ENCODE measurements at places on chromosomes 12 and 14.

DNA sequence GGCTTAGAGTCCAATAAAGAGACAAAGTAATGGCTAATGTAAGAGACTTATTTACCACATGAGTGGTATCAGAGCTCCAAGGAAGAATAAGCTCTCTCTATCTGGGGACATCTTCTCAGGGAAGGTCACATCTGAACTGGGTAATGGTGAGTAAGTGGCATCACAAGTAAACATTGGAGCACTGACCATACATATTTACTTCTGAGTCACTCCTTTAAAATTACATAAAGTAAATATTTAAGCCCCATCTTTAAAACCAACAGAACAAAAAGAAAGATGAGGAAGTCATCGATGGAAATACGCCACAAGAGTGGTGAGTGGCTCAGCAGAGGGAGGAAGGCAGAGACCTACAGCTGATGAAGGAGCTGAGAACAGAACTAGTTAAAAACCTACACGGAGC lies 159.9 kb downstream of the DUSP6 start:
- no peak for DNase-seq

GRCh38 chr14:31419967-31420318 lies 407 bp downstream of the HEATR5A start:
- DNase-seq: peak; percentile 72

GRCh38 chr12:2609020-2609419 lies 185.8 kb upstream of the FKBP4 start:
- DNase-seq: no peak

DNA sequence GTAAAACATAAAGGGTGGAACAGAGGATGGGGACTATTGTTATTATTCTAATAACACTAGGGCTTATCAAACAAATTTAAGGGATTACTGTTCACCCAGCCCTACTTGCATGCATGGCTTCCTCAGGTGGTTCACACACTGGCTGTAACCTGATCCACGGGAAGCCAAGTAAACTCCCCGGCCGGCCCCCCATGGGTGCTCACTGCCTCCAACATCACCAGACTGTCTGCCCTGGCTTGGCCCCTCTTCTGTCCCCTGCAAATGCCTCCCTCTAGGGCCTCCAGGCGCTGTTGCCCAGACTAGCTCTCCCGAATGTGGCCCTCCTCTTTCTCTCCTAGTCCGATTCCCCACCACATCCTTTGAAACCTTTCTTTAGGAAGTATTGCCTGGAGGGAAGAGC lies 18.6 kb downstream of the FAIM2 start:
- no peak for DNase-seq

GRCh38 chr12:126627596-126627995 lies 1562.4 kb downstream of the AACS start:
- no peak for DNase-seq

DNA sequence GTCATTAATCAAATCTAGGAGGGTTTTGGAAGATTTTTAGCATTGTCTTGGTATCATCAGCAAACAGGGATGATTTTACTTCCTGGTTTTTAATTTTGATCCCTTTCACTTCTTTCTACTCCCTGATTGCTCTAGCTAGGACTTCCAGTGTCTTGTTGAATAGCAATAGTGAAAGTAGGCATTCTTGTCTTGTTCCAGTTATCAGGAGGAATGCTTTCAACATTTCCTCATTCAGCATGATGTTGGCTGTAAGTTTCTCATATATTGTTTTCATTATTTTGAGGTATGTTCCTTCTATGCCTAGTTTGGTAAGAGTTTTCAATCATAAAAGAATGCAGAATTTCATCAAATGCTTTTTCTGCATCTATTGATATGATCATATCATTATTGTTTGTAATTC lies 244.2 kb upstream of the CLEC14A start:
- DNase-seq: no peak

- DNase-seq: no peak
These were observed 947.4 kb downstream of the NRXN3 start for GRCh38 chr14:79117561-79117960.

DNA sequence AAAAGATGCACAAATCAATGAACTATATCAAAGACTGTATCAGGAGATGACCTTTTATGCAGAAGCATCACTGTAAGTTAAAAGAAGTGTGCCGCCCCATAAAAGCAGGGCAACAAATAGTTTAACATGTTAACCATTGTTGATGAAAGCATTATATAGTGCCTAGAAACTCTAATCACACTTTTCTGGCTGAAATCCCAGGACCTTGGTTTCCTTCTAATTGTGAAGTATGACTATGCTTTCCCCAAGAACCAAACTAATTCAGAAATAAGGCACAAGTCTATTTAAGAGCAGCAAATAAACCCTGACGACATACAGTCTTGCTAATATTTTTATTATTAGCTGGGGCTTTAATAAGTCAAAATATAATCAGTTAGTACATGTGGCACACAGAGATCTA lies 21.7 kb downstream of the RACGAP1 start:
- DNase-seq: no peak

DNA sequence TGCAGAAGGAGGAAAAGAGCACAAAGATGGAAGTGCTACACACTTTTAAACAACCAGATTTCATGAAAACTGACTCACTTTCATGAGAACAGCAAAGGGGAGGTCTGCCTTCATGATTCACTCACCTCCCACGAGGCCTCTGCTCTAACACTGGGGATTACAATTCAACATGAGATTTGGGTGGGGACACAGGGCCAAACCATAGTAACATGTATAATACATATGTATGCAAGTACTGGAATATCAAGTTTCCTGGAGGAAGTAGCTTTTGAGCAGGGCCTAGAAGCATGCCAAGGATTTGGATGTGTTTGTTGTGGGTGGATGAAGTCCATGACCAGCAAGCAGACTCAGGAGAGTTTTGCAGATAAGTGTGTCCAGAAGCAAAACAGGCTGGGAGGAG lies 409.0 kb downstream of the RGS6 start:
- DNase-seq: no peak

DNA sequence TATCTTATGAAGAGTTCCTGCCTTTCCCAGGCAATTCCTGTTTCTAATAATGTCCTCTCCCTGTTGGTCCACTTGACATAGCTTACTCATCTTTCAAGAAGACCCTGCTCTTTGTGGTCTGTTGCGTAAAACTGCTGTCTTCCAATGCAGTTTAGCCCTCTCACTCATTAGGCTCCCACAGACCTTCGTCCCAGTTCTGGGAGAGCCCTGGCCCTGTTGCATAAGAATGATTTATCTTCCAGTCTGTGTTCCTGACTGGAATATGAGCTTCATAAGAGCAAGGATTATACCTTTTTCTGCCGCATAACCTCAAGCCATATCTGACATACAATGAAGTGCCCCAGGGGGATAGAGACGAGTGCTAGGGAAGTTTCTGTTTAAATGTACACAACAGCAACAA lies 365.9 kb upstream of the NOVA1 start:
- DNase-seq: no peak

GRCh38 chr12:62263966-62264365 lies 3.8 kb downstream of the USP15 start:
- no peak for DNase-seq

DNA sequence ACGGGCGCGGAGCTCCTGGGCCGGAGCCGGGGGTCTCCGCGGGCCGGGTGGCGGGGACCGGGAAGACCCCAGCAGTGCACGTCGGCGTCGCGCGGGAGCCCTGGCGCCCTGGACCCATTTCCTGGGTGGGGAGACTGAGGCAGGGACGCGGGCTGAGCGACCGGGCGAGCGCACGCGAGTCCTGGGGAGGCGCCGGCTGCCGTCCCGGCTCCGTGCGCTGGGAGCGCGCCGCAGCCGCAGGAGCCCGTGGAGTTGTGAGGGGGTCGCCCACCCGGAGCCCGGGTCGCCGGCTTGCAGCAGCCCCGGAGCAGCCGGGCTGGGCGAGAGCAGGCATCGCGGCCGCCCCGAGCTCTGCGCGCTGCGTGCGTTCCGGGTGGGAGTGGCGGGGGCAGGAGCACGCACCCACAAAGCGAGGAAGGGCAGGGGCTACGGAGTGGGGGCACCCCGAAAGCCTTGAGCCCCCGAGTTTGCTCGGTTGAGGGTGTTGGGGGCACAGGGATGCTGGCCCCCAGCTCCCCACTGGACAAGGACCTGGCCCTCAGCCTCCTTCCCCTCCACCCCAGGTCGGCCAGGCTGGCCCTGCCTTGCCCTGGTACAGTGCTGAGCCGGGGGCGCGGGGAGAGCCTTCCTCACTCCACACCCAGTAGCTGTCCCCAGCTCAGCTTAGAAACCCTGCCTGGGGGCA lies 620 bp downstream of the MMP17 start:
- DNase-seq: no peak

- no peak for DNase-seq
These were observed 29.2 kb upstream of the C14orf180 start for GRCh38 chr14:104550340-104550860.

DNA sequence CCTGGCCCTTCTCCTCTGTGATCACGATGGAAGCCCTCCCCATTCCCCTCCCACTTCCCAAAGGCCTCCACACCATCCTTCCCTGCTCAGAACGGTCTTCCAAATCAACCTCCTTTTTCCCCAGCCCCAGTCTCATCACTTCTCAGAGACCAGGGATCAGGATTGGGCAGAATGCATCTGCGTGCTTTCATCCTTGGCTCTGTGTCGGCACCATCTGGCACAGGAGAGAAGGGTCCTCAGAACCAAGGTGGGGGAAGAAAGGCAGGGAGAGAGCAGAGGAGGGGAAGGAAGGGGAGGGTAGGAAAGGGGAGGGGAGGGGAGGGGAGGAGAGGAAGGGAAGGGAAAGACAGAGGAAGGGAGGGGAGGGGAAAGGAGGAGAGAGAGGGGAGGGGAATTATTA lies 52.4 kb upstream of the FICD start:
- DNase-seq: no peak

- no peak for DNase-seq
These were observed 53.6 kb upstream of the BCL2L14 start for GRCh38 chr12:12017135-12017581.

DNA sequence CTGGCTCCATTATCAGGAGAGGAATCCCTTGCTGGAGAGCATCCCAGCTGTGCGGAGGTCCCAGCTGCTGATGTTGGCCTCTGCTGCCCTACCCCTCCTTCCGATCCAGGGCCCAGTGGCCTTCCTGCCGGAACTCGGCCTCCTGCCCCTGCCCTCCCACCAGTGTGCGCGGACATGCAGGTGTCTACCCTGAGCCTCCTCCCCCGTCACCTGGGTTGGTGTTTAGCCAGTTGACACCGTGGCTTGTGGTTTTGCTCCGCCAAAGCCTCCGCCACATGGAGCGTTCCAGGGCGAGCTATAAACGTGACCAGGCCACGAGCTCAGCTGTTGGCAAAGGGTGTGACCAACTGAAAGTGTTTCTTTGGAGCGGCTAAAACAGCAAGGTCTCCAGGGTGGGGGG lies 1104.3 kb downstream of the BCL11B start:
- no peak for DNase-seq

GRCh38 chr14:88352698-88353097 lies 29.6 kb upstream of the KCNK10 start:
- DNase-seq: no peak

- no peak for DNase-seq
These were observed 102.3 kb upstream of the DIO3 start for GRCh38 chr14:101458741-101459550.

GRCh38 chr14:64673748-64674147 lies 30.5 kb upstream of the PLEKHG3 start:
- no peak for DNase-seq

GRCh38 chr14:94917041-94917600 lies 147.2 kb upstream of the GSC start:
- no peak for DNase-seq

DNA sequence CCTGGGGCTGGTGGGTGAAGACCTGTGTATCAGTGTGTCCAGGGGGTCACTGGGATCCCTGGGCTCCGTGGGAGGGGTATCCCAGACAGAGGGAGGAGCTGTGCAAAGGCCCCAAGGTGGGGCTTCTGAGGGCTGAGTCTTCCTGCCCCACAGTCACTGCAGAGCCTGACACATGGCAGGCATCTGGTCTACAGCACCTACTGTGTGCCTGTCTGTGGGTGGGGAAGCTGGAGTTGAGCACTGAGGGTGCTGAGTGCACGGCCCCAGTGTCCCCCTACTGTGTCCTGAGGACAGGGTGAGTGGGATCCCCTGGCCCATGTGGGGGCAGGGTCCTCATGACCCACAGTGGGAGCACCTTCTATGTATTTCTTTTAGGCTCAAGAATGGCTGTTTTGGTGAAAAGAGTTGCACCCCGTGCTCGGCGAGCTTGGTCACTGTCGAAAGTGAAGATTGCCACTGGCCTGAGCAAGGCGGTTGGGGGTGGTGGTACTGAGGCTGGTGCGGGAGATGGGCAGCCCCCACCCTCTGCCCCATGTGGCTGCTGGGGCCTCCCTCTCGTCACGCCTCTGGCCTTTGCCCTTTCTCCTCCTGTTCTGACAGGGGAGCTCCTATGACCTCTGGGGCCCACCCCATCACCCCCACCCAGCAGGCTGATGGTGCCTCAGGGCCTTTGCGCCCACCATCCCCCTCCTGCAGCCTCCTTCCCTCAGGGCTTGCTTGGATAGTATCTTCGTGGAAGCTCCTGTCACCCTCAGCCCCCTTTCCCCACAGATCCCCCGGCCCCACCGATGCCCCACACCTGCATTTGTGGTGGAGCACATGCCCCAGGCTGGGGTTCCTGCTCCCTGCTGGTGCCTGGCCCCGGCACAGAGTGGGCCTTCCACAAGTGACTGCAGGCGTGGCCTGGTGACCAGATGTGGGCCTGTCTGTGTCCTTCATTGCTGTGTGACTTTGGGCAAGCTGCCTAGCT lies 55.8 kb downstream of the BEGAIN start:
- no peak for DNase-seq

- DNase-seq: no peak
These were observed 204.8 kb downstream of the ITPR2 start for GRCh38 chr12:26628234-26628633.

- no peak for DNase-seq
These were observed 583.2 kb downstream of the ALG10 start for GRCh38 chr12:34605510-34605887.

GRCh38 chr14:93930296-93930988 lies 3.3 kb downstream of the FAM181A start:
- DNase-seq: no peak

DNA sequence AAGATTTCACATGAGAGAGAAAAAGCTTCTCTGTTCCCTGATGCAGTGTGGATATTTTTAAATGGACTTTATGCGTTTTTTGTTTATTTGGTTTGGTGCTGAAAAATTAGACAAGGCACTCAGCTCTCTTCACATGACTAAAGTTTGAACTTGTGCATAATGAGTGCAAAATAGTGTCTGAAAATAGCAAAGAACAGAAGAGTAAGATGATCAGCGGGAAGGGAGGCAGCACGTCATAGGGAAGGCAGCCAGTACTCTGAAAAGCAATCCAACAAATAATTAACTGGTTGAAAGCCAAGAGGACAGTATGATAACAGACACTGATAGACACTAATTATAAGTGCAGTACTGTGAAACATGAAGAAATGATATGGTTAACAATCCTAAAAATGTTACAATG lies 46.6 kb upstream of the CDKN3 start:
- DNase-seq: no peak

DNA sequence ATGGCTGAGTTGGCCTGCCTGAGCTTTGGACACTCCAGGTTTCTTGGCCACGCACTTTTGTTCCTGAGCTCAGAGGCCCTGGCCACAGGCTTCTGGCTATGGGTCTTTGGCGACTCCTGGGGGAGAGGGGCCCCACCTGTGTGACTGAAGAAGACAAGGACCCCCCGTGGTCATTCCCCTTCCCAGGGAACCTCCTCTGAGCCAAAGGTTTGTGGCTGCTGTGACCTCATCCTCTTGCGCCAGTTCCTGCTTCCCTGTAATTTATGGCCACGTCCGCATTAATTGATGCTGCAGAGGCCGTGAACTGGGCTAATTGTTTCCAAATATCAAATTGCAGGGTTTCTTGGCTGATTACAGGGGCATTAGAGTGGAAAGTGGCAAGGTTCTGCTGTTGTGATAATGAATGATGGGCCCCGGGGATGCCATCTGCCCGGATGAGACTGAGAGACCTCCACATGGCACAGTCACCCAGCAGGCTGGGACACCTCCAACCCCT lies 27.6 kb upstream of the NOS1 start:
- no peak for DNase-seq

All from right forelimb (tissue), 1 donor.